AG20443 (cell line): ENCODE measurements at places on chromosomes 3 and 15.

DNA sequence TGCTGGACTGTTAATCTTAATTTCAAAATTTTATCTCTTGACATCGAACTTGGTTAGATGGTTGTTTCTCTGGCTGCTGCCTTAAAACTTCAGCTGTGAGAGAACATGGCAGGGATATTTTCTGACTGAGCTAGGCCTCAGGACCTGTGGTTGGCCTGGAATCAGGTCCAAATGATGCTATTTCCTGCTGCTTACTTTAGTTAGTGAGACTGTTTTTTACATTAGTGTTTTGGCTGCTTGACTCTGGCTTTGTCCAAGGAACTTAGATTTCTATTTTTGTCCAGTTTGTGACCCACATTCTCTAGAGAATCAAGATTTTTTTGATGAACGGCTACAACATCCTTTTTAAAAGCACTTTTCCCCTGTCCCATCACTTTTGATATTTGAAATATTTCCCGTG, 497.9 kb upstream of the SGO1 start:
- DNase-seq: peak; percentile 59

DNA sequence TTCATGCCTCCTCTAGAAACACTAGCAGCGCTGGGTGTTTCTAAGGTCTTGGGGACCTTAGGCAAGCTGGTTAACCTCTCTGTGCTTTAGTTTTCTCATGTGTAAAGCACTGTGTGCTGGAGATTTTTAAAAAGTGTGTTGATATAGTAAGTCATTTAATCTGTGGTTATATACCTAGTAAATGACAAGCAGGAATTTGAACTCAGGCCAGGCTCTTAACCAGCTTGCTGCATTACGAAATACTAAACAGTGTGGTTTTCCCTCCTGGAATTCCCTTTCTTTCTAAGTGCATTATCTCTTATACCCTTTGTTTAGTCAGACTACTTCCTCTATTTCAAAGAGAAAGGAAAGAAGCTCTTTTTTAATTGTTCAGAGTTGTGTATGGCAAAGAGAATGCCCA, 26.5 kb downstream of the NEO1 start:
- DNase-seq: peak; percentile 25

GRCh38 chr15:70097321-70098152, at the start of gene TLE3:
Gene TLE3 (minus strand): TSS chr15:70097917. CDS start chr15:70096798, 1,119 bp downstream.
- peak; percentile 98 for DNase-seq

DNA sequence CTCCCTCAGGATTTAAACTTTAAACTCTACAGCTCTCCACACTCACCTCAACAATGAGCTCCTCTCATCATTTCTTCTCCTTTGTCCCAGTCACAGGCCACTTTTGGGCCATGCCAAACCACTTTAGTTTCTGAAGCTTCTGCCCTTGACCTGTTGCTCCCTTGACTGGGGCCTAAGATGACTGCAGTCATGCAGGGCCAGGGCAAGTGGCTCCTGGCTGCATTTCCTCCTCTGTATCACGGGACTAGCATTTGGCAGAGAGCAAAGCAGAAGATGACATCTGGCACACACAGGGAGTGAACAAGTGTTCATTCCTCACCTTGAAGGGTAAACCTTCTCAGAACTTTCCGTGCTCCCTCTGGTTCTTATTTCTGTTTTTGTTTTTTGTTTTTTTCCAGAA, 136.9 kb downstream of the PDE8A start:
- no peak for DNase-seq

GRCh38 chr3:46245146-46245545, 2.9 kb downstream of the CCR3 start:
- no peak for DNase-seq

GRCh38 chr3:197597335-197597734, 41.6 kb upstream of the BDH1 start:
- DNase-seq: no peak

DNA sequence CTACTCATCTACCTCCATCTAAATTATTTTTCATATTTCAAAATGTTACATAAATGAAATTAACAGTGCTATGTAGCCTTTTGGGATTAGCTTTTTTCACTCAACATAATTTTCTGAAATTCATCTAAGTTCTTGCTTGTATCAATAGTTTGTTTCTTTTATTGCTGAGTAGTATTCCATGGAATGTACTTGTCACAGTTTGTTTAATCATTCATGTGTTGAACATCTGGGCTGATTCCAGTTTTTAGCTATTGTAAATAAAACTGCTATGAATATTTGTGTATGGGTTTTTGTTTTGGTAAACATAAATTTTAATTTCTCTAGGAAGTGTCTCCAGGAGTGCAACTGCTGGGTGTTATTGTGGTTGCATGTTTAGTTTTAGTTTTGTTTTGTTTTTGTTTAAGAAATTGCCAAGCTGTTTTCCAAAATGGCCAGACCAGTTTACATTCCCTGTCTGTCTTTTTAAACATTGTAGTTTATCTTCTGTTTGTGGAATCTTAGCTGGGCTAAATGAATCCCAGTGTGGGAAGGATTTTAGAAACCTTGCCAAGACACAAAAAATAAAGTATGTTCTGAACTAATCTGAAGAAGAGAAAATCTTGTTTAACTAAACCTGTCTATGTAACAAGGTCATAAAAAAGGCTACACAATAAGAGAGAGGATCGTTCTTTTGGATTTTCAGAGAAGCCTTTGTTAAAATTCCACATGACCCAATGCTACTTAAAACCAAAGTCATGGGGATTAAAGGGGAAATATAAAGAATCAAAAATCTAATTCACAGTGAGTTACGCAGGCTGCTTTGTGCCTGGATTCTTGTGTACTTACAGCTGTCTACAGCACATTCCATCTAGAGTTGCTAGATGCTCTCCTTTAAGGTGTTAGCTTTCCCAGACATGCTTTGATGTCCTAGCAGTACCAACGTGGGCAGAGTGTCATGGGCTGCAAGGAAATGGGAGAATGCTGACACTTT, 129.2 kb upstream of the SUCLG2 start:
- no peak for DNase-seq

GRCh38 chr3:187725653-187726370, 19.5 kb downstream of the BCL6 start:
- DNase-seq: peak; percentile 51

DNA sequence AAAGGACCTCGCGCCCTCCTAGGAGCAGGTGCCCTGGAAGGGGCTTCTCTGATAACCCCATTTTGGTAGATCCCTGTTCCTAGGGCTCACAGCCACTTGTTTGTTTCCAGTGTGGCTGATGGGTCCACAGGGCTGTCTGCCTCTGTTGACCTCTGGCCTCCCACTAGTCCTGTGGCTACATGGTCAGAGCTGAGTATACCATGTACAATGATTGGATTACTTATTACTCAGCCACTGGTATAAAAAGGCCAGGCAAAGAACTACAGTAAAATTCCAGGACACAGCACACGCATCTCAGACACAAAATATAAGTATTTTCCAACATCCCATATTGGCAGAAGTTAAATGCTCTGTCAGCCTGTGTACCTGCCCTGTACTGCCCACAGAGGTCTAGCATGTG, 277.3 kb downstream of the GABRG3 start:
- no peak for DNase-seq

- DNase-seq: no peak
Observed at GRCh38 chr3:23991306-23991682, 46.2 kb downstream of the NR1D2 start.

- DNase-seq: no peak
Observed at GRCh38 chr3:157452097-157452496, 15.4 kb downstream of the PTX3 start.

- no peak for DNase-seq
Observed at GRCh38 chr3:193096076-193096475, 144.9 kb upstream of the PLAAT1 start.

- DNase-seq: peak; percentile 46
Observed at GRCh38 chr15:67413770-67414390, 107.1 kb upstream of the C15orf61 start.

GRCh38 chr15:73686781-73687256, 2.6 kb downstream of the CD276 start:
- DNase-seq: peak; percentile 83

- DNase-seq: no peak
Observed at GRCh38 chr15:68206711-68207151, 1.6 kb upstream of the CALML4 start.

DNA sequence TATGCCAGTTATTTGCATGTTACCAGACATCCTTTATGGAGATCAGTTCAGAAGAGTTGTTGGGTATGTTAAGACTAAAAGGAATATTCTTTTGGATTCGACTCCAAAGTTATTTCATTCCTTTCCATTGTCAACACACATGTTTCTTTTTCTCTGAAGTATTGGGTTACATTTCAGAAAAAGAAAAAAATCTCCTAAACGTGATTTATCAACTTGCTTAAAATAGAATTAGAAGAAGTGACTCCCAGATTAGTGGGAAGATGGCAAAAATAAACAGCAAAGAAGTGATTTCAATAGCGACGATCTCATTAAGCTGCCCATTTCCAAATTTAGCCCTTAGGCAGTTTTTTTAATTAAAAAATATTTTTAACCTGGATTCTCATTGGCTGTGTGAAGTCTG, 85.4 kb downstream of the TIGIT start:
- no peak for DNase-seq

GRCh38 chr15:58369956-58370355, 61.8 kb upstream of the LIPC start:
- no peak for DNase-seq

- no peak for DNase-seq
Observed at GRCh38 chr3:86723433-86723832, 267.5 kb downstream of the VGLL3 start.

GRCh38 chr3:36540888-36541518, 160.7 kb downstream of the STAC start:
- DNase-seq: peak; percentile 52

DNA sequence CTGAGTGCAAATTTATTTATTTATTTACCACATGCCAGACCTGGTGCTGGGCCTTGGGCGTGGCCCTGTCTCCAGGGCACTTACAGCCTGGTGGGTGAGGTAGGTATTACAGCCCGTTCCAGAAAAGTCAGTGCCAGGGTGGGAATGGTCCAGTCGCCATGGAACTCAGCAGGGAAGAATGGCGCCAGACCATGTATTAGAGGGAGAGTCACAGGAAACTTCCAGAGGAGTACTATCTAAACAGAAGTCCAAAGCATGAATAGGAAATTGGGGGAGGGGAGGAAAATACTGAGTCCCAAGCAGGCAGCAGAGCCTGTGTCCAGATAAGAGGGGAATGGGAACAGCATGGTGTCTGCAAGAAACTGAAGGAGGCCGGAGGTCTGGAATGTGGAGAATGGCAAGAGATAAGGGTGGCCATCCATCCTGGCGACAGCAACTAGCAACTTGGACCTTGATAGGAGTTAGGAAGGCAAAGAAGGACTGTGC, 27.0 kb downstream of the SH3BP5 start:
- DNase-seq: no peak

GRCh38 chr15:80750575-80750974, 28.6 kb upstream of the CEMIP start:
- DNase-seq: no peak

- DNase-seq: no peak
Observed at GRCh38 chr3:42751609-42752008, 21.4 kb downstream of the CCDC13 start.
